Spinal cord (tissue), 10 donors: ENCODE measurements at places on chromosomes 13 and 19.

- peak; percentile 81 for DNase-seq
These were observed 210.0 kb upstream of the OBI1 start for GRCh38 chr13:78868991-78869390.

DNA sequence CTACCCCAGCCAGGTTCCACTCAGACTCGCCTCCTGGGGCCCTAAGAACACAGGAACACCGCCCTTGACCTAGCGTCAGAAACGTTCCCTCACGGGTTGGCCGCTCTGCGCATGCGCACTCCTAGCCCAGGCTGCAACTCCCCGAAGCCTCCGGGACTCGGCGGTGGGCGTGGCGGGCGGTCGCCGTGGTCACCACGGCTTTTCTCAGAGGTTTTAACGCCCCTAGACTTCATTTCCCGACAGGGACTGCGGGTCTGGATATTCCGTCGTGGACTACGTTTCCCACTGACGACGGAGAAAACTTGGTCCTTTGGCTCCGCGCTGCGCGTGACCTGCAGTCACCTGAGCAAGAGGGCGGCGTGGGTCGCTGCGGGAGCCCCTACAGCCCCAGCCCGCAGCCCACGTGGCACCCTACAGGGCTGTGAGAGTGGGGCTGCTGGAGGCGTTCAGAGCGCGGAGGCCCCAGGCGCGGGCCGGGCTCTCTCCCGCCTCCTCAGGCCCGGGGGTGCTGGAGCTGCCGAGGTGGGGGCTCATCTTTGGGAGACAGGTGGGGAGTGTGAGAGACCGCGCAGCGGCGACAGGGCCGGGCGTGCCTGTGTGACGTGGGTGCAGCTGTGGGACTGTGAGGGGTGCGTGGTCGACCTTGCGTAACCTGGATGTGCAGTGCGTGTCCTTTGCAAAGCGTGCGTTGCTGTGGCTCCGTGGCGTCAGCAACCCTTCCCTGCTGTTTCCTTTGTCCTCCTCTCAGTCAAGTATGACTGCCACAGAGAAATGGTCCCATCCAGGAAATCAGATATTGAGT, 38.0 kb upstream of the ZNF573 start:
- DNase-seq: peak; percentile 71

DNA sequence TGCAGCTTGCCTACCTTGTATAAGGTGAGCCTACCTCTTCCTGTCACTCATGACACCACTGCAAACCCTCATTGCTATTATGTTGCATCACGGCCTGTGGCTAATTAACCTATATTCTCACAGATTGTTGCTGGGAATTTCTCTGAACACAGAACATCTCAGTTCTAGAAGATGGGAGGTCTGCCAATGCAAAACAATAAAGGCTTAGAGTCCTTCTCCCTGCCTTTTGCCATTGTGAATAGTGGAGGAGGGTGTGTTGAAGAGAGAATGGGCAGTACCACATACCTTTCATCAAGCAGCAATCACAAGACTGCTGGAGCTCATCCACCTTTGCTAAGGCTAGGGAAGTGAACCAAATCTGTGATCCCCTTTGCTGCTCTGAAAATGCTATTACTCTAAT, 34.4 kb downstream of the WDFY2 start:
- DNase-seq: peak; percentile 17

DNA sequence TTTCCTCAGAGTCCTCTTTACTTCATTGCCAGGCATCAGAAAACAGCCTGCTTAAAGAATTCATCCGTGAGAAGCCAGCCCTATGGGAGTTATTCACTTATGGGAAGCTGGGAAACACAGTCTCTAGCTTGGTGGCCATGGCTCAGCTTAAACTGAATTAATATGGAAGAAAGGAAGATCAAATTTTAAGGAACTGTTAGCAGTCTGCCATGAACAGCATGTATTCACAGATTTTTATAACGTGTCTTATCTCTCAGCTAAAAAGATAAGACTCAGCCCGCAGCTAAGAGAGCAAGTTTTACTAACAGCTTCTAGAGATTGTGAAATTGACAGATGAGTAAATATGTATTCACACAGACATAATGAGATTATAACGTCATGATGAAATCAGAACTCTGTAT, 253.7 kb upstream of the RXFP2 start:
- DNase-seq: no peak

GRCh38 chr13:95627590-95627989, 16.9 kb downstream of the DZIP1 start:
- DNase-seq: no peak

GRCh38 chr13:42048684-42049453, 421 bp downstream of the DGKH start:
- DNase-seq: no peak

DNA sequence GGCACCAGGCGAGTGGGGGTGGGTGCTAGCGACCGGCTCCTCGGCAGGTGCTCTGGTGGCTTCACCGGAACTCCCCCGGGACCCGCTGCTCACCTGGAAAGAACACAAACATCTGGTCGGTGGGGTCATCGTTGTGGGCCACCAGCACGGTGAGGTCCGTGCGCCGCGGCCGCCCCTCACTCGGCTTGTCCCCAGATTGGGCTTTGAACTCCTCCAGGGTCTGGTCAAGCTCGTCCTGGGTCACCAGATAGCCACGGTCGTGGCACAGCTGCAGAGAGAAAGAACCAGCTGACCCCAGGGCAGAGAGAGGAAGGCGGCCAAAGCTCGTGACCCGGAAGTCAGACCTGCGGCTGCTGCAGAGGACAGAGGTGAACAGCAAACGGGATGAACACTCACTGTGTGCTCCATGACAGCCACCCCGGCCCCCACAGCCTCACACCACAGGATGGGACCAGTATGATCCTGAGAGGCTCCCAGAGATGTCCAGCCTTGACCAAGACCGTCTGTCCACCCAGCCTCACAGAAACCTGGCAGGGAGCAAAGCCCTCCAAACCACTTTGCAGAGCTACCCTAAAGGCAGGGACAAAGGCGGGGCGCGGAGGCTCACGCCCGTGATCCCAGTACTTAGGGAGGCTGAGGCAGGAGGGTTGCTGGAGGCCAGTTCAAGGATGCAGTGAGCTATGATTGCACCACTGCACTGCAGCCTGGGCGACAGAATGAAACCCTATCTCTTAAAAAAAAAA, 1.2 kb downstream of the POLR2E start:
- DNase-seq: no peak

GRCh38 chr19:33304371-33304759, 2.0 kb upstream of the CEBPA start:
- DNase-seq: no peak

GRCh38 chr13:35839806-35840205, 291.4 kb downstream of the DCLK1 start:
- no peak for DNase-seq

GRCh38 chr19:12564016-12564664, 12.9 kb upstream of the ZNF564 start:
- peak; percentile 54 for DNase-seq

DNA sequence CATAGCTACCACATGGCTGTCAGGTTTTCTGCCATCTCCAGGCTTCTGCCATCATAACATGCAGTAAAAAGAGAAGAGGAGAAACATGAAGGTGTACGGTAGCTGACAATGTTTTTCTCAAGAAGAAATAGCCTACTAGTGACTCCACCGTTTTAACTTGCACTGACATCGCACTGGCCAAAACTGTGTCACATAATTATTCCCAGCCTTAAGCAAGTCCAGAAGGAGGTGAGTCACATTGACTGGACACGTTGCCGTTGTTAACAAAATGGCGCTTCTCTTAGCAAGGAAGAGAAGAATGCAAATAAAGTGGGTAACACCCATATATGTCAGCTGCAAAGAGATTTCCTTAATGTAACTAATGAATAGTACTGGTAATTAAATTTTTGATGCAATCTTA, 810.4 kb upstream of the SLC10A2 start:
- no peak for DNase-seq

- no peak for DNase-seq
These were observed 4.7 kb downstream of the LENG1 start for GRCh38 chr19:54154603-54155345.

DNA sequence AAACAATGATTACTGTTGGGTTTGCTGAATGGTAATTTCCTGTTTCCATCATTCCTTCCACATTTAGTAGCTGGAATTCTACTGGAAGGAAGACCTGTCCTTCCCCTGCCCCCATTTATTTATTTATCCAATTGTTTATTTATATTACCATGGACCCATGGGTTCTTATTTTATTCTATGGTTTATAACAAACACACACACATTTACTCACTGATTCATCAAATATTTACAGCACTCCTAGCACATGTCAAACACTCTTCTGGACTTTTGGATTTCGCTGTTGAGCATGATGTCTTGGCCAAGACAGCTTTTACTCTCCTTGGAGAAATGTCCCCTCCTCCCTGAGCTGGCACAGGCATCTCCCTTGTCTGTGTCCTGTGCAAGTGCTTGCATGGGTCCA, 227.8 kb upstream of the MAB21L1 start:
- DNase-seq: no peak

GRCh38 chr19:39128516-39129079, 3.0 kb downstream of the PAK4 start:
- DNase-seq: no peak

DNA sequence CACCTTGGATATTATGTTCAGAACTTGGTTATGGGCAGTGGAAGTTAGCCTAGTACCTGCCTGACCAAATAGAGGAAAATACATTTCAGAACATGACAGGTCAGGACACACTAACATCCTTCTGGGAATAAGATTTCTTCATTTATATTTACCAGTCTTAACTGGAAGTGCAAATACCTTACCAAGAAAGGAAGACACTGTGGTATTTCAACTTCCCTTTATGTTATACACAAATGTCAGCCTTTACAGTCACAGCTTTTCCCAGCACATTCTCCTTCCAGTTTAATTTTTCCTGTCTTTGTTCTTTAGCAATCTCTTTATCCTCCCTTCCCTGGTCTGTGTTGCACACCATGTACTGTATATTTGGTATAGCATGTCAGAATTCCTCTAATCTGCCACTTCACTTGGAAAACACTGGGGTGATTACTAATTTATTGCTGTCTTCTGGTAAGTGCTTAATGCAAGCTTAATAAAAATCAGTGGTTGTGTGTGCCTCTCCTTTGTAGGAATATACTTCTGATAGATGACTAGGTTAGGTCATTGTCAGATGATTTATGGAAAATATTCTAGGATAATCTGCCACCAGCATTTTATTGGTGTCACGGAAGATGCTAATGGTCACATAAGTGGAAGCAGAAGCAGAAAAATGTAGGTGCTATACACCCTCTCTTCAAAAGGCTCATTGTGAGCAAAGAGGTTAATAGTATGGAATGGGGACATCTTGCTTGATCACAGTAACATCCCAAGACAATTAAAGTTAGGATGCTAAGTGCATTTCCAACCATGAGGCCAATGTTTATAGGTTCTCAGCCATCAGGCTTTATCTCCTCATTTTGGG, 124.3 kb upstream of the STARD13 start:
- no peak for DNase-seq
